ENCODE measurements at places on chromosomes 3 and 15. TPM values are rescaled to one million over a fixed set of nuclear protein-coding genes. Genes with fewer than 3 reads are reported as not detected.

The SIDT1 gene
- under 0.01 TPM for total RNA-seq

DNA sequence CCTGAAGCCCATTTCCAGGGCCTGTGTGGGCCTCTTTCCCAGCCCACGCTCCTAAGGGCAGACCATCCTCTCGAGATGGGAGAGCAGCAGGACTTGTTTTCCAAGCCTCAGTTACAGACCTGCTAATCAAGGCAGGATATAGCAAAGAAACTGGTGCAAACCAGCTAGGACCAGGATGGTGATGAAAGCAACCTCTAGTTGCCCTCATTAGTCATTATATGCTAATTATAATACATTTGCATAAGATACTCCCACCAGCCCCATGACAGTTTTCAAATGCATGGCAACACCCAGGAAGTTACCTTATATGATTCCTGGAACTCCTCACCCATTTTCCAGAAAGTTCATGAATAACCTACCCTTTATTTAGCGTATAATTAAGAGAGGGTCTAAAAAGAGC is 34.4 kb upstream of the TRH start:
- no peak for DNase-seq

GRCh38 chr15:99104788-99105513 is at the start of gene SYNM:
SYNM (plus strand) TSS chr15:99105080; CDS start chr15:99105200, 120 bp downstream.
- peak; percentile 82 for DNase-seq

The GRAMD2A gene
- not detected for total RNA-seq

The CELSR3 gene
- total RNA-seq = 0.98 TPM

DNA sequence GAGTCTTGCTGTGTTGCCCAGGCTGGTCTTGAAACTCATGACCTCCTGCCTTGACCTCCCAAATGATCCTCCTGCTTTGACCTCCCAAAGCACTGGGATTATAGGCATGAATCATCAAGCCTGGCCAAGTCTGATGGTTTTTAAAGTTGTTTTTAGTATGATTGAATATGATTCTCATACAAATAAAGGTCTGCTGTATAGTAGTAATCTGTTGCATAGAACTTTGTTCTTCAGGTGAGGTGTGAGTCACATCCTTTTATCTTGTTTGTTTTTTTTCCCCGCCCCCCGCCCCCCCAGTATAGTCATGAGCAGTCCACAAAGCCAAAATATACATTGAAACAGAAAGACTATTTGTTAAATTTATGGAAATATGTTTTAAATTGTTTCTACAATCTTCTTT is 39.0 kb downstream of the UBE2E2 start:
- no peak for DNase-seq

DNA sequence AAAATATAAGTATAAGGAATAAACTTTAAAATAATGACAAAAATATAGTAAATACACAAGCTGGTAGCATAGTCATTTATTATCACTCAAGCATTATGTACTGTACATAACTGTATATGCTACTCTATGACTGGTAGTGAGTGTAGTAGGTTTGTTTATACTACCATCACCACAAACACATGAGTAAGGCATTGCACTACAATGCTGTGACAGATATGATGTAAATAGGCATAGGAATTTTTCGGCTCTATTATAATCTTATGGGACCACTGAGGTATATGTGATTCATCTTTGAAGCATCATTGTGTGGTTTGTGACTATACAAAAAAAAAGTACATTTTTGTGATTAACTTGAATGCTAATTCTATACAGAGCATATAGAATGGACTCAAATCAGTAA is 35.3 kb upstream of the FBN1 start:
- peak; percentile 86 for DNase-seq

GRCh38 chr3:120625159-120625586 is 29.0 kb downstream of the NDUFB4 start:
- peak; percentile 15 for DNase-seq

GRCh38 chr3:52270252-52270754 is 8.1 kb downstream of the WDR82 start:
- no peak for DNase-seq

The P2RY12 gene
- total RNA-seq = not detected
